ENCODE measurements at places on chromosomes 6 and 20. TPM values are rescaled to one million over a fixed set of nuclear protein-coding genes. Genes with fewer than 3 reads are reported as not detected.

The GLP1R gene
- 1.6 TPM for total RNA-seq

The TGM2 gene
- 28.6 TPM for total RNA-seq

The TRIM26 gene
- 46.3 TPM for total RNA-seq

The SAMD3 gene
- total RNA-seq = 3.3 TPM

The RCAN2 gene
- 6.9 TPM for total RNA-seq

DNA sequence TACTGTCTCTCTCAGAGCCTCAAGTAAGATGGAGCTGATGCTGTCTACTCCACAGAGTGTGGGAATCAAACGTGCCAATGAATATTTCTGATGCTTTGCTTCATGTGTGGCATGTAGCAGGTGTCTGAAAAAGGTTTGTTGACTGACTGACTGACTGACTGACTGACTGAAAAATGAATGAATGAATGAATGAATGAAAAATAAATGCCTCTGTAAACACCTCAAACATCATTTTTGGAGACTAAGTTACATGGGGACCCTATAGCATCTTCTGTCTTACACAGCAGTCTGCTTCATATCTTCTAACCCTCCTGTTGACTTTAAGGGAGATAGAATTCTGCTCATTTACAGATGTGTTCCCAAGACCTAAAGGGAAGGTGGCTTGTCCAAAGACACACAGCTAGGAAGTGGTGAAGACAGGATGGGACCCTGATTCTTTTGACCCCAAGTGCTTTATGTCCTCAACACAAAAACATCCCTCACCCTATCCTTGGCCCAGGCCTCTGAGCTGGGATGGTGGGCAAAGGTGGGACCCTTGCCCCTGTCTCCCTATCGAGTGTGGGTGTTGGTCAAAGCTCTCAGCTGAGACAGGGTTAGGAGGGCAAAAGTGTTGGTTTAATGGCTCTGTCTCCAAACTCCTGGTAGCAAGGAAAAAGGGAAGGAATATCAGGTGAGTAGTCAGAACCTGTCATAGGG is 104.4 kb downstream of the TOX2 start:
- no peaks in the 10 kb centered on the region for H3K36me3 ChIP-seq
- peaks cover 10% of the 10 kb centered on the region for H3K27me3 ChIP-seq
- H3K27ac ChIP-seq = no peak overlapping the region
- H3K4me1 ChIP-seq = peaks cover 20% of the 10 kb centered on the region
- H3K4me3 ChIP-seq = no peak overlapping the region

- no peak for DNase-seq
- no peaks in the 10 kb centered on the region for H3K4me1 ChIP-seq
- H3K4me3 ChIP-seq = no peak overlapping the region
Measured at GRCh38 chr6:146582857-146583256, 15.9 kb upstream of the ADGB start.

GRCh38 chr6:3663081-3663480 is 88.4 kb downstream of the PXDC1 start:
- no peak overlapping the region for H3K27ac ChIP-seq
- no peaks in the 10 kb centered on the region for H3K36me3 ChIP-seq
- no peak for DNase-seq
- H3K27me3 ChIP-seq = peaks cover 3% of the 10 kb centered on the region
- H3K4me3 ChIP-seq = no peak overlapping the region

DNA sequence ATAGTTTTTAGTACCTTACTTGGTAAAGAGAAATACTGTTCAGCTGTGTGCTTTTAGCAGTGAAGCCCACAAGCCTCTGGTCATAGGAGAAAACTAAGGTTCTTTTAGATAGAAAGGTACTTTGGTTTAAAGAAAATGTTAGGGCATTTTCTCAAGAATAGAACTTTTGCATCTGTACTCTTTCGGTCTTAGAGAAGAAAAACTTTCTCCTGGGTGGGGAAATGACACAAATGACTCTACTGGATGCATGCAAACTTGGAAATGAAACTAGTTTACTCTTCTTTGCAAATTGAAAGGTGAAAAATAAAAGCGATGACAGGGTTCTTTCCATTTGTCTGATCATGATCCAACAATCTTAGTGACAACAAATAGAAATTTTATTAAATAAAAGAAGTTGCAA is 2.1 kb upstream of the TMEM217 start:
- H3K27ac ChIP-seq = no peak overlapping the region
- H3K36me3 ChIP-seq = peaks cover 4% of the 10 kb centered on the region
- no peaks in the 10 kb centered on the region for H3K27me3 ChIP-seq
- H3K4me1 ChIP-seq = peaks cover 34% of the 10 kb centered on the region
- H3K4me3 ChIP-seq = peak overlapping the region; percentile 53

GRCh38 chr6:77633993-77634715 is 18.7 kb upstream of the MEI4 start:
- H3K4me1 ChIP-seq = no peaks in the 10 kb centered on the region
- H3K27ac ChIP-seq = no peak overlapping the region
- H3K27me3 ChIP-seq = no peaks in the 10 kb centered on the region
- no peak overlapping the region for H3K4me3 ChIP-seq

DNA sequence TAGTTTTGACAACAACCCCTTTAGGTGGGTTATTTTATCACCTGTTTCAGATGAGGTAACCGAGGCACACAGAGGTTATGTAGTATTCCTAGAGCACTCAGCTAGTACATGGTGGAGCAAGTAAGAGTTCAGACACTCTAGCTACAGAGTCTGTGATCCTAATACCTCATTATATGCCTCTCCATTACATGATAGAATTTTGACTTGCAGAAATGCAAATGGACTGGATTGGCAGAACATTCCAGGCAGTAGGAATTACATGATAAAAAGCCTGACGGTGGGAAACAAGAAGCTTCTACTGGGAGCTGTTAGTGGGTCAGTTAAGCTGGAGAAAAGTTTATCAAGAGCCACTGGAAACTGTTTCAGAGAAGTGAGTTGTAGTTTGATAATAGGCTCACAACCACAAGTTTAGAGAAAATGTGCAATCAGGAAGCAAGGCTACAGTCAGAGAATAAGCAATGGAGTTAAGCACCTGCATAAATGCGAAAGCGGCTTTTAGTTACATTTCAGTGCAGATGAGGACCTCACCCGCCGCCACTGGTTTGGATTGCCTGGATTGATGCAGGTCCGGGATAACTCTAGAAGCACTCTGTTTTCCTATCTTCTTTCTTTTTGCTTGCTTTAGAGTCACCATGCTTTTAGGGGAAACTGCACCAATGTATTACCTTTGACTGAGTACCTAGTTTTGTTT is 34.7 kb upstream of the MYLK2 start:
- DNase-seq = no peak
- no peak overlapping the region for H3K4me3 ChIP-seq
- no peak overlapping the region for H3K27ac ChIP-seq
- no peaks in the 10 kb centered on the region for H3K4me1 ChIP-seq

- peaks cover 5% of the 10 kb centered on the region for H3K4me1 ChIP-seq
- peak overlapping the region; percentile 79 for H3K4me3 ChIP-seq
- no peak for DNase-seq
- peak overlapping the region; percentile 93 for H3K27ac ChIP-seq
Measured at GRCh38 chr20:64040231-64041039, 4.5 kb downstream of the C20orf204 start.

DNA sequence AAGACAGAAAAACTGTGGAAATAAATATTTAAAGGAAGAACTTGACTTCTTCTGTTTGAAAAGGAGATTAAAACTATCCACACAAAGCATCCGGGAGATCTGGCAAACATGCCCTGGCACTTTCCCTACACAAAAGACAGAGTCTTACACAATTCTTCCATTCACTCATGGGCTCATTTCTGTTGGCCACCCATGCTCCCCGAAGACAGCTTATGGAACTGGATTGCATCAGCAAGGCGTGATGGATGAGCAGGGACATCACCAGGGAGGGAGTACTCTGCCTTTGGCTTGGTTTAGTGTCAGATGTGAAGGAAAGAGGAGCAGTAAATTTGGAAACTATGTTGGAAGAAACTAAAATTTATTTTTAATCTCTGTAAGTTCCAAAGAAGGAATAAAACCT is 379.3 kb downstream of the CD109 start:
- no peak overlapping the region for H3K4me3 ChIP-seq
- no peak for DNase-seq

DNA sequence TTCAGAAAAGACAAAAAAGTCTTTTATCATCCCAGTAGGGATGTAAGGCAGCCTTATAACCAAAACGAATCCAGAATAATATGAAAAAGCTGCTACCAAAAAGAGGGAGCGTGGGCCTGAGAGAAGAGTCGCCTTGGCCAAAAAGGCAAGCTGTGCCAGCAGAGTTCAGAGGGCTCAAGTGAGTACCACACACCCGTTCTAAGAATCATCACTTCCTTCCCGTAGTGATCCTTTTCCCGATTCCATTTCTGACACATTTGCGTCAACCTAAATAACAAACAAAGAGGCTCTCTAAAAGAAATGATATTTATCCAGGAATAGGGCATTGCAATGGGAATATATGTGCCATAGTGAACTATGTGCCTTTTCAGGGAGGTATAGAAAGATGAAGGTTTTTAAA is 3.8 kb upstream of the TMEM181 start:
- peak overlapping the region; percentile 32 for H3K4me3 ChIP-seq
- peaks cover 3% of the 10 kb centered on the region for H3K27me3 ChIP-seq
- no peaks in the 10 kb centered on the region for H3K36me3 ChIP-seq
- no peak for DNase-seq
- peak overlapping the region; percentile 27 for H3K27ac ChIP-seq
- H3K4me1 ChIP-seq = peaks cover 33% of the 10 kb centered on the region

DNA sequence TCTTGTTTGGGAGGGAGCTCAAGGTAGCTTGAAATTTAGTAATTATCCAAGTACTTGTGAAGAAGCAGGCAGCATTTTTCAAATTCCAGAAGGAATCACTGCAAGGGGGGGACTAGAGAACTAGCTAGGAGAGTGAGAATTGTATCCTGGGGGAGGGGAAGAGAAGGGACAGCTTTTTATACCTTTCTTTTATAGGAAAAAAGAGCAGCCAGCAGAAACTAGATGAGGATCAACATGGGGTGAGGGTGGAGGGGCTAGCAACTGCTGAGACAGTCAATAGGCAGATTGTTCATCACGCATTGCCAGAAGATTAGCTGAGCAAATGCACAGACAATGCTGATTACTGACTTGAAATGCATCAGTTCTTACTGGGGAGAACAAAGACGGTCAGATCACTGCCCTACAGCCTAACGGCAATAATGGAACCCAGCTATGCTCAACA is 514.3 kb upstream of the CITED2 start:
- H3K27ac ChIP-seq = peak overlapping the region; percentile 47
- H3K27me3 ChIP-seq = no peaks in the 10 kb centered on the region
- peak overlapping the region; percentile 8 for H3K4me3 ChIP-seq
- peaks cover 35% of the 10 kb centered on the region for H3K4me1 ChIP-seq

GRCh38 chr20:1669304-1669703 is 11.7 kb upstream of the SIRPG start:
- H3K4me1 ChIP-seq = peaks cover 3% of the 10 kb centered on the region
- peaks cover 6% of the 10 kb centered on the region for H3K27me3 ChIP-seq
- H3K4me3 ChIP-seq = no peak overlapping the region
- no peak for DNase-seq
- H3K27ac ChIP-seq = no peak overlapping the region
- no peaks in the 10 kb centered on the region for H3K36me3 ChIP-seq

GRCh38 chr20:6636209-6637159 is 131.0 kb upstream of the BMP2 start:
- no peak overlapping the region for H3K4me3 ChIP-seq
- no peak for DNase-seq
- no peak overlapping the region for H3K27ac ChIP-seq
- peaks cover 12% of the 10 kb centered on the region for H3K4me1 ChIP-seq
- H3K36me3 ChIP-seq = no peaks in the 10 kb centered on the region

DNA sequence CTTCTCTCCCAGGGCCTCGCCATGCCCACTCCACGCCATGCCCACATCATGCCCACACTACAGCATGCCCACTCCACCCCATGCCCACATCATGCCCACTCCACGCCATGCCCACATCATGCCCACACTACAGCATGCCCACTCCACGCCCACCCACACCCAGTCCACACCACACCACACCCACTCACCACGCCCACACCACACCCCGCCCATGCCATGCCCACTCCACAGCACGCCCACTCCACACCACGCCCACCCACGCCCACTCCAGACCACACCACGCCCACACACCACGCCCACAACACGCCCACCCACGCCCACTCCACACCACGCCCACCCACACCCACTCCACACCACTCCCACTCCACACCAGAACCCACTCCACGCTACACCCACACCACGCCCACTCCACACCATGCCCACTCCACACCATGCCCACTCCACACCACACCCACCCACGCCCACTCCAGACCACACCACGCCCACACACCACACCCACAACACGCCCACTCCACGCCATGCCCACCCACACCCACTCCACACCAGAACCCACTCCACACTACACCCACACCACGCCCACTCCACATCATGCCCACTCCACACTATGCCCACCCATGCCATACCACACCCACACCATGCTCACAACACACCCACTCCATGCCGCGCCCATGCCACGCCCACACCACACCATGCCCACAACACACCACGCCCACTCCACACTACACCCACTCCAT is 88.6 kb downstream of the ERMARD start:
- no peaks in the 10 kb centered on the region for H3K4me1 ChIP-seq
- no peak overlapping the region for H3K27ac ChIP-seq
- H3K27me3 ChIP-seq = peaks cover 20% of the 10 kb centered on the region
- no peaks in the 10 kb centered on the region for H3K36me3 ChIP-seq
- no peak overlapping the region for H3K4me3 ChIP-seq

DNA sequence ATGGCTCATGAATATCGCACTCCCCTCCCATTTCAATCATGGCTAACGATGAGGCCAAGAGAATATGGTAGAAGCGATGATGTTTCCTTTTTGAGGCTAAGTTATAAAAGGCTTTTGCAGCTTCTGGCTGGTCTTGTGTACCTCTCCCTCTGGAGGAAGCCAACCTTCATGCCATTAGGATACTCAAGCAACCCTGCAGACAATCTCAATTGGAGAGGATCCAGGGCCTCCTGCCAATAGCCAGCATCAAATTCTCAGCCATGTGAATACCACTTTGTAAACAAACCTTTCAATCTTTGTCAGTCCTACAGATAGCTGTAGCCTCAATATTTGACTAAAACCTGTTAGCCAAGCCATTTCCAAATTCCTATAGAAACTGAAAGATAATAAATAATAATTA is 738.4 kb downstream of the KIF16B start:
- no peaks in the 10 kb centered on the region for H3K36me3 ChIP-seq
- no peak overlapping the region for H3K4me3 ChIP-seq
- no peaks in the 10 kb centered on the region for H3K4me1 ChIP-seq
- DNase-seq = no peak
- H3K27ac ChIP-seq = no peak overlapping the region

DNA sequence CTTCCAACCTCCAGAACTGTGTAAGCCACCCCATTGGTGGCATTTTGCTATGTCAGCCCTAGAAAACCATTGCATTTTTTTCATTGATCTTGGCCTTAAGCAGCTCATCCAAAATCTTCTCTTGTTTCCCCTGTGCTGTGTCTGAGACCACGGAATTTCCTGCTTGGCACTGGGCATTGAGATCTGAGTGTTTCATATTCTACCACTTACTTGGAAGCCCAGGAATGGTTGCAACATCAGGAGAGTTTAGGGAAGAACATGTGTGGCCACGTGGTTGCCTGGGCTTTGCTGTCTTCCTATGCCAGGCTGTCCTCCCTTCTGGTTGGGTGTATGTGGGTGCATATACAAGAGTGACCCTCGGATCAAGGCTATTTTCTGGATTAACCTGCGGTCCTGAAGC is 139.3 kb upstream of the PMEPA1 start:
- peaks cover 21% of the 10 kb centered on the region for H3K27me3 ChIP-seq
- no peak for DNase-seq
- no peaks in the 10 kb centered on the region for H3K36me3 ChIP-seq

GRCh38 chr6:87151781-87152525 is 3.4 kb upstream of the ZNF292 start:
- peaks cover 28% of the 10 kb centered on the region for H3K4me1 ChIP-seq
- H3K27ac ChIP-seq = peak overlapping the region; percentile 79
- H3K27me3 ChIP-seq = peaks cover 13% of the 10 kb centered on the region
- peak; percentile 78 for DNase-seq

GRCh38 chr6:151822252-151823111 is 15.0 kb downstream of the ESR1 start:
- peaks cover 41% of the 10 kb centered on the region for H3K27me3 ChIP-seq
- DNase-seq = no peak
- no peak overlapping the region for H3K27ac ChIP-seq
- H3K4me1 ChIP-seq = no peaks in the 10 kb centered on the region
- H3K4me3 ChIP-seq = no peak overlapping the region
